Central memory CD8-positive, alpha-beta T cell (primary cell): ENCODE measurements at places on chromosomes 1 and 21.

DNA sequence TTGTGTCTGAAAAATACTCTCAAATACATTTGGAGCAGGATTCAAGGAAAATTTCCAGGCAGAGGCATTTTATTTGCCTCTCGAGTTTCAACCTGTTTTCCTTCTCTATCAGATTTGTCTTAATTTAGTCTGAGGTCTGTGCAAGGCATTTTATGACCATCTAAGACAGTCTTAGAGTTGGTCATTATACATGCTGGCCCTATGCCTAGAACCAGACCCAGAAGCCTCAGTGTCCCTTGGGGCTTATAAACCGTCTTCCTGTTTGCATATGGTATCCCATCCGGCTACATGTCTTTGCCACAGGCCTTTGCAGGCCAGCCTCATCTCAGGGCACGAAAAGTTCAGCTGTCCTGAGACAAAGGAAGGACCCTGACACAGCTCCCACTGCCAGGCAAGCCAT, 346.1 kb downstream of the SIPA1L2 start:
- DNase-seq: no peak

DNA sequence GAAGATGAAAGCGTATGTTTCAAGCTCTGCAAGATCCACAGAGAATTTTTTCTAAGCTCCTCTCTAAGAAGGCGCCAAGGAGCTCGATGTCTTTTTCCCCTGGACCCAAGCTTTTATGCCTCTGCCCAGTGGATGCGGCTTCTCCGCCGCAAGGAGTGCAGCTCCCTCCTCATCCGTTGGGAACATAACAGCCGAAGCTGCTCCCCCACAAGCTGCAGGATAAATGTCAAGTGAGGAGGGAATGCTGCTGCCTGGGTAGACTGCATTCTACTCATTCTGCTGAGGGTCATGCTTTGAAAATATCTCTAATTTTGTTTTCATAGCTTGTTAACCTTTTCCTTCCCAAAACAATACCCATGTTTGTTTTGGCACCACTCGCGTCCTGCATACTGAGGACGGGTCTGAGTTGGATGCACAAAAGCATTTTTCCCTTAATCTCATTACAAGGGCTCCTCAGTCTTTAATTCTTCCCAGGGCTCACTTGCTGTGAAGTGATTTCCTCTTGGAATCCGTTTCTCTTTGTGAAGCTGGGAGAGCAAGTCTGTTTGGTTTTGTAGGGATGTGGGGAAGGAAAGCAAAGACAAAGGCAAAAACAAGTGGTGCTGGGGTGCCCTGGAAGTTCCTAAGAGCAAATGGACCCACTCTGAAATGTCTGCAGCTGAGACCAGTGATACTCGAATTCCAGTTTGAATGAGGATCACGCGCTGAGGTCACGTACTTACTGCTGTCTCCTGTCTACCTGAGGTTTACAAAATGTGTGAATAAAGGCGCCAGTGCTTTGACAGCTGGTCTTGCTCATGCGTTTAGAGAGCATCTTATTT, 134.0 kb upstream of the IRF2BP2 start:
- DNase-seq: no peak

DNA sequence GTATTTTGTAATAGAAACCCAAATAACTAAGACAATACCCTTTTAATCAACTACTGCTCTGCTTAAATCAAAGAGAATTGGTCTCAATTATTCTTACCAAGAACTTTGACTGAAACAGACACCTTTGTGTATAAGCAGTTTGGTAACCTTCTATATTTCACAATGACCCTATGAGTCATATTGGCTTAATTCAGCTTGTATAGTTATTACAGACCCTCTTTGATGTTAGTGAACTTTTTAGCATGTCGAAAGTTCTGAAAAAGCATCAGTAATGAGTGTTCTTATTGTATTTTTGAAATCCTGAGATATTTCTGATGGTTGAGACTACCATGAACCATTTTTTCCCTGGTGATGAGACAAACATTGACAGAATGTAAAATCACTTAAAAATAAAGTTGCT, 43.3 kb upstream of the RABGAP1L start:
- DNase-seq: no peak

DNA sequence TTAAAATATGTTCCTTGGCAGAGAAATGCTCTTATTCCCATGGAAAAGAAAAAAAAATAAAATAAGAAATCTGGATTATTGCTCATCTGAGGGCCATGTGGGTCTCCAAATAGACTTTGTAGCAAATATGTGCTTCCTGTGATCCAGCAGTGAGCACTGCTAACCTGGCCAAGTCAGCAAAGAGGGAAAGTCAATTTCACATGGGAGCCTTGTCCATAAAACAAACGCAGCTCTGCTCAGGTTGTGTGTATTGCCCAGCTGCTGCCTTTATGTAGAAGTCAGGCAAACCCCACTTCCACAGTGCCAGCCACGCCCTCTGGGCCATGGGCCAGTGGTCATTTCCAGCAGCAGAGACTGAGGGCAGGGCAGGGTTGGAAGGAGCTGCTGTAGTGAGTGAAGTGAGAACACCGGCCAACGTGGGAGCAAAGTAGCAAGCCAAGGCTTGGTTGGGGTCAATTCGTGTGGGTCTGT, 174.3 kb downstream of the LYPLAL1 start:
- no peak for DNase-seq

- DNase-seq: no peak
Measured at GRCh38 chr1:54402896-54403295, 3.3 kb downstream of the SSBP3 start.

DNA sequence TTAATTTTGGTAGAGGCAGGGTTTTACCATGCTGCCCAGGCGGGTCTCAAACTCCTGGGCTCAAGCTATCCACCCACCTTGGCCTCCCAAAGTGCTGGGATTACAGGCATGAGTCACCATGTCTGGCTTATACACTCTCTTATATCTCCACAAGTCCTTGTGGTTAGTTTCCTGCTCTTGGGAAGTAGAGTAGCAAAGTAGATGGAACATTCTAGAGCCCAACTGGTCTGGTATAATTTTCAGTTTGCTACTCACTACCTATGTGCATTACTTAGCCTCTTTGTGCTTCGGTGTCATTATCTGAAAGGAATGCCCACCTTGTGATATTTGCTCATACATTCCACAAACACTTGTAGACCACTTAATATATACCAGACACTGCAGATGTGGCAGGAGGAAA, 96.6 kb upstream of the IPO9 start:
- no peak for DNase-seq

- DNase-seq: no peak
Measured at GRCh38 chr1:99858286-99858685, 8.1 kb downstream of the AGL start.

- DNase-seq: no peak
Measured at GRCh38 chr1:72197786-72198185, 84.6 kb downstream of the NEGR1 start.

- DNase-seq: no peak
Measured at GRCh38 chr1:162878000-162878596, 17.1 kb upstream of the CCDC190 start.

DNA sequence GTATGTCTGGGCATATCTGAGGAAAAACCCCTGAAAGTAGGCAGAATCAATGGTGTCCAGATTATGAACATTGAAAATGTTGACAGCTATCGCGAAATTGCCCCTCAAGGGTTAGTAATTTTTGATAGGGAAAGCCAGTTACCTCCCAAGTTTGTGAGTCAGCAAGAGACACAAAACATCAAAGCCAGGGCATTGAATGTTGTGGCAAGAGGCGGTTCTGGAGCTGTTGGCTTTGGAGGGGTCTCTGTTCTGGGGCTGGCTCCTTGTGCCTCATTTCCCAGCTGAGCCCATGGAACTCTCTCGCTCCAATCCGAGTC, 10.6 kb upstream of the S100A11 start:
- no peak for DNase-seq
